ENCODE measurements at places on chromosomes 5 and 9. TPM values are rescaled to one million over a fixed set of nuclear protein-coding genes. Genes with fewer than 3 reads are reported as not detected.

DMGDH gene
- polyA plus RNA-seq: 23.9 TPM

DNA sequence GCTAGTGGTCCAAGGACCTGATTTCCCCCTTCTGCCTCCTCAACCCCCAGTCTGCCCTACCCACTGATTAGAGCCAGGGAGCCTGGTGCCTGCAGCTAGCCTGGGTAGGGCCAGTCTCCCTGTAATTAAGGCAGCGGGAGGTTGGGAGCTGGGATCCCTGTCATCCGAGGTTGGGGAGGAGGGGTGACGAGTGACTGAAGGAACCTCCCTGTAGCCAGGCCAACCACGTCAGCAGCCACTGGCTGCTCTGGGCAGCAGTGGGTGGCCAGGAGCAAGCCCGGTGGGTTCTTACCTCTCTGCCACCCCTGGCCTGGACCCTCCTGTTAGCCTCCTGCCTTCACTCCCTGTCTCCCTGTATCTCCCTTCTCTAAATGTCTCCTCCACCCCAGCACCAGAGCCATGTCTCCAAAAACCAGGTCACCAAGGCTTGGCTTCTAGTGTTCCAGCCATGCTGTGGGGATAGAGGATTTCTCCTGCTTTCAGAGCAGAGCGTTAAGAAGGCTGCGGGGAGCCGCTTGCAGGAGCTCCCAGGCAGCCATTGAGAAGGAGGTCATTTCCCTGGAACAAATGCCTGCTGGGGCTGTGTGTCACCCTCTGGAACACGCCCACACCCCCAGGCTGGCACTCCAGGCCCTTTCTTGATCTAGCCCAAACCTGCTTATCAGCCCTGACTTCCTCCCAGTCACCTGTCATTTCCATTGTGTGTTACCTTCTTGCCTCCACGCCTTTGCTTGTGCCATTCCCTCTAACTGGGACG, 65.0 kb upstream of the GGTA1 start:
- DNase-seq: no peak

DNA sequence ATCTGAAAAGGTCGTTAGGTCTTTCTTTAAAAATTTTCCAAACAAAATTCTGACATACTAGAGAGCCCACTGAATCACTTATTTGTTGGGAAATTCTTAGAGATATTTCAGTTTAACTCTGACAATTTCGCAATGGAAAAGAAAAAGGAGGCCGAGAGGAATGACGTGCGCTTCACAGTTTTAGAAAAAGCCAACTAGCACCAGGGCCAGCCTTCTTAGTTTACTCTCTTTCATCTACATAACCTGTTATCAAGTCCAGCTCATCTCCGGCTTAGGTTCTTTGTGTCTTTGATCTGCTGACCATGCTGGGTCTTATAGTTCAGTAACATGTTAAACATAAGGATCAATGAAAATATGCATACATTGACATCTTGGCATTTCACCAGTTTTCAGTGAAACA, 201.7 kb upstream of the TAS2R1 start:
- no peak for DNase-seq

- no peak for DNase-seq
Measured at GRCh38 chr5:142520885-142521284, 165.0 kb downstream of the FGF1 start.
